ENCODE measurements at places on chromosomes 12 and 14.

GRCh38 chr12:54565986-54566544, 16.7 kb downstream of the PDE1B start:
- DNase-seq: no peak

- DNase-seq: no peak
Measured at GRCh38 chr12:12724421-12725085, 7.4 kb downstream of the CDKN1B start.

DNA sequence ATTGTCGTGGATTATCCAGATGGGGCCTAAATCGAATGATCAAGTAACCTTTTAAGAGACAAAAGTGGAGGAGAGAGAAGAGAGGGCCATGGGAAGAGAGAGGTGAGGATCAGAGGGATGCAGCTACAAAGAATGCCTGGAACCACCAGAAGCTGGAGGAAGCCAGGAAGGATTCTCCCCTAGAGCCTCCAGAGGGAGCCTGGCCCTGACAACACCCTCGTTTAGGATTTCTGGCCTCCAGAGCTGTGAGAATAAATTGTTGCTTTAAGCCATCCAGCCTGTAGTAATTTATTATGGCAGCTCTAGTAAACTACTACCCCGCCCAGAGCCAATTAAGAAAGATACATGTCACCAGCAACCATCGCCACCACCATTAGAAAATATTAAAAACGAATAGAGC, 46.2 kb upstream of the GSC start:
- no peak for DNase-seq

GRCh38 chr12:19220852-19221466, 91.4 kb downstream of the PLEKHA5 start:
- no peak for DNase-seq

DNA sequence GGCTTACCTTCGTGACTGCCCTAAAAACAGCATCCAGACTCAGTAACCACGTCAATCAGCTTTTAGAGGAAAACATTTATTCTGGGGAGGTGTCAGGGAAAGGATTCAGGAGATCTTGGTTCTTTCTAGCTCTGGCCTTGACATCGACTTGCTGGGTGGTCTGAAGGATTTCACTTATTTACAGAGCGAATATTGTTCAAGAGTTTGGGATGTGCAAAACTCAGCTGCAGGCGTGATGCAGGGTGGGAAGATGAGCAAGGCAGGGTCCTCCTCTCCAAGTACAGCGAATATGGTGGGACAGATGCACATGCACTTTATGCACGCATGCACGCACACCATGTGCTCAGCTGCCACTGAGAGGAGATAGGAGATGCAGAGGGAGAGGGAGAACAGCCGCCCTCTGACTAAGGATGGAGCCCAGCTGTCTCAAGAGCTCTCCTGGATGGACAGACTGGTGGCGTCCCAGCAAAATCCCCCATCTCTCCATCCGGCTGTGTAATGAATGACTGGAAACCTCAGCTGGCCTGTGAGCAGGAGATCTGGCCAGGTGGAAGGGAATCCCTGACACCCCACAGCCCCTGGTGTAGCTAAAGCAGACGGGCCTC, 24.4 kb upstream of the BDKRB1 start:
- DNase-seq: no peak

DNA sequence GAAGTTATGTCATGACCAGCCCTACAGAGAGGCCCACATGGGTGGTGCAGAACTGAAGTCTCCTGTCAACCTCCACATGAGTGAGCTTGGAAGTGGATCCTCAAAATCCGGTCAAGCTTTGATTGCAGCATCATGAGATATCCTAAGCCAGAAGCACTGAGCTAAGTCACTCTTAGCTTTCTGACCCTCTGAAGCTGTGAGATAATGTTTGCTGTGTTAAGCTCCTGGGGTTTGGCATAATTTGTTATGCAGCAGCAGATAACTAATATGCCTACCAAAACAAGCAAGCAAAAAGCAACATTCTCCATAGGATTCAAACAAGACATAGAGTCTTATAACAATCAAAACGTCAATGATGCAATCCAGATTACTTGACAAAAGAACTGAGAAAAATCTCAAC, 87.6 kb upstream of the GRIN2B start:
- DNase-seq: no peak

GRCh38 chr12:120961604-120962531, 16.5 kb upstream of the HNF1A start:
- no peak for DNase-seq

DNA sequence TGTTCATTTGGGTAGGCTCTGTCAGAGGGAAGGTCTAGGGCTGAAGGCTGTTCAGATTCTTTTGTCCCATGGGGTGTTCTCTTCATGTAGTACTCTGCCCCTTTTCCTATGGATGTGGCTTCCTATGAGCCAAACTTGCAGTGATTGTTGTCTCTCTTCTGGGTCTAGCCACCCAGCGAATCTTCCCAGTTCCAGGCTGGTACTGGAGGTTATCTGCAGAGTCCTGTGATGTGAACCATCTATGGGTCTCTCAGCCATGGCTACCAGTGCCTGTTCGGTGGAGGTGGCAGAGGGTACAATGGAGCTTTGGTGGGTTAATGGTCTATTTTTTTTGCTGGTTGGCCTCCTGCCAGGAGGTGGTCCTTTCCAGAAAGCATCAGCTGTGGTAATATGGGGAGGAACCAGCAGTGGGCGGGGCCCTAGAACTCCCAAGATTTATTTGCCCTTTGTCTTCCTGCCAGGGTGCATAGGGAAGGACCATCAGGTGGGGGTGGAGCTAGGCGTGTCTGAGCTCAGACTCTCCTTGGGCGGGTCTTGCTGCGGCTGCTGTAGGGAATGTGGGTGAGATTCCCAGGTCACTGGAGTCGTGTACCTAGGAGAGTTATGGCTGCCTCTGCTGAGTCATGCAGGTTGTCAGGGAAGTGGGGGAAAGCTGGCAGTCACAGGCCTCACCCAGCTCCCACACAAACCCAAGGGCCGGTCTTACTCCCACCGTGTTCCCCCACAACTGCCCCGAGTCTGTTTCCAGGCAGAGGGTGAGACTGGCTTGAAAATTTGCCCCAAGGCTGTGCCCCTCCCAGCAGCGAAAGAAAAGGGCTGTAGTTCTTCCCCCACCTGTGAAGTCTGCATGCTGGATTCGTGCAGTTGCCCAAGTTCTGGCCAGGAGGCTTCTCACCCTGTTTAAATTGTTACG, 17.5 kb downstream of the MTRFR start:
- DNase-seq: no peak

GRCh38 chr14:21384494-21384851, 654 bp upstream of the SUPT16H start:
- DNase-seq: no peak

DNA sequence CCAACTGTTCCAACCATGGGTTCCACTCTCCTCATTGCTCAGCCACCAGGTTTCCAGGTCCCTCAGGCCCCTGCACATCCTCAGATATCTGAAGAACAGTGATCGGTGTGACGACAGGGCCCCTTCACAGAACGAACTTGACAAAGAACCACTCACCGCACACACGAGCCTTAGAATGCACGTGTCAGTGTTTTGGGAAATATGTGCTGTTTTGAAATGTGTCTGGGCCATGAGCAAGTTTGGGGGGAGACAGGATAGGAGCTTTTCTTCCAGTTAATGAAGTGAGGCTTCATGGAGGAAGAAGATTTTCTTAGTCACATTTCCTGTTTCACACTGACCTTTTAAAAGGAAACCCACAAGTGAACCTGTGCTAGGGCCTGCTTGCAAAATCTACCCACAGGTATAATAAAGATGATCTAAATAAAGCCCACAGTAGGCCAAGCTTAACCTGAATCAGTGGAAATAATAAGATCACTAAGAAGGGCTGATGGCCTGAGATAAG, 58.6 kb downstream of the ZFP36L1 start:
- no peak for DNase-seq

- no peak for DNase-seq
Measured at GRCh38 chr12:22812531-22812930, 187.6 kb downstream of the ETNK1 start.

DNA sequence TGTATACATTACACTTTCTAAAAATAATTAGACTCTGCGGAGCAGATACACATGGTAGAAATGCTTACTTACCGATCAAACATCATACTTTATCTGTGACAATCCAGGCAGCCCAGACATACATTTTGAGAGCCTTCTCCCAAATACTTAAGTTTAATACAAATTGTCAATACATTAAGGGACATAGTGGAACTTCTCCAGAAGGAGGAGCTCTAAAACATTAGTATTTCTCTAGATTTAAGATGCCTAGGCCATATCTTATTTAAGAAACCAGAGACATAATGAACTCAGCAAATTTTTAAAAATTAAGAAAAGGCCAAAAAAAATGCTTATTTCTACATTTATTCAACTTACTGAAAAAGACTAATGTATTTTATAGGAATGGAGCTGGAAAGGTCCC, 16.1 kb downstream of the ACSM4 start:
- no peak for DNase-seq

DNA sequence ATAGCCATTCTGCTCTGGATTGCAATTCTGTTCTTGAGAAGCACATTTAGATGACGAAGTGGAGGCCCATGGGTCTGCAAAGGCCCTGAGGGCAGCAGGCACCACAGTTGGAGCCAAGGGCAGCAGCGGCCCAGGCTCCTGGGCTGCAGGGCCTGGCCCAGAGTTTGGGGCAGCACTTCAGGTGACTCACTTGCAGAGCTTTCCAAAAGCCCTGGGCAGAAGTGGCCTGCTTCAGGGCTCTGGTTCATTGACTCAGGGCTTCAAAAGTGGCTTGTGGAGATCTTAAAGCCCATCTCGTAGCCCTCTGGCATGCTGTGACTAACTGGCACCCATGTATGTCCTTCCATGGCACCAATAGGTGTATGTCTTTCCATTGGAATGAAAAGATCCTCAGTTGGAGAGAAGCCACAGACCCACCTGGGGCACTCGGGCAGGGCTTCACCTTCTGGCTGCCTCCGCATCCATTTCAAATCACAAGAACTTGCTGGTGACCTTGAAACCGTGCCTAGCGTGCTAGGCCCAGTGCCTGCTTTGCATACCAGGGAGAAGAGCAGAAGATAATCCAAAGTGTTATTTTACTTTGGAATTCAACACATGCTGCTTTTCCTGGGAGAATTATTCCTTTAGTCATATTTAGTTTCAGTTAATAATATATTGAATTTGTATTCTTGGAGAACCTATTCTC, 106.7 kb downstream of the PRMT8 start:
- no peak for DNase-seq

DNA sequence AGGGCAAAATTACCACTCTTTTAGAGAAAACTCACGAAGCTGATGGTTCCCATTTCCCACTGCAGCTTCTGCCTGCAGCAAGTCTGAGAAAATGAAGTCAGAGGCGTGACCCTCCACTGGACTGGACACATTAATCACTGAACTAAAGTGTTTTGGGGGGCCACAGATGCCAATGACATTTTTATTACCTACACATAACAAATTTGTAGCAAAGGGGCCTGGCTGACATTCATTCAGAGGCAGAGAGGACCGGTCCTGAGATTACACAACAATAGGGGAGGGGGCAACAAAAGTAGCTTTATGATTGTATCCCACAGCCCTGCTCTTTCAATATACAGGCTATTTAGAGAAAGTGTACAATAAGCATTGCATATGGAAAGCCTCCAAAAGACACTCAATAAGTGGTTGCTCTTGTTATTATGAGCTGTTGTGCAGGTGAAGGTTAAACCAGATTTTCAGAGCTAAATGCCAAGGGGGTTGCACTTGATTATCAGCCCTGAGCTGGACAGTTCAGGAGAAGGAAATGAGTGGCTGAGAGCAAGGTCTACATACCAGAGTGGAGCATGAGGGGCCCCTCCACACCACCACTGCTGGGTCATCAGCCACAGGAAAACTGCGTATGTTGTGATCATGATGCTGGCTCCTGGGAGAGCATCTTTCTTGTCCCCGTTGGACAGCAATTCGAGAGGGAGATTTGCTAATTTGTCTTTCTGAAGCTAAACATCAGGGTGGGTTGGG, 41.5 kb upstream of the CCDC60 start:
- DNase-seq: no peak

GRCh38 chr14:38929416-38929815, 173.6 kb downstream of the SEC23A start:
- DNase-seq: no peak

DNA sequence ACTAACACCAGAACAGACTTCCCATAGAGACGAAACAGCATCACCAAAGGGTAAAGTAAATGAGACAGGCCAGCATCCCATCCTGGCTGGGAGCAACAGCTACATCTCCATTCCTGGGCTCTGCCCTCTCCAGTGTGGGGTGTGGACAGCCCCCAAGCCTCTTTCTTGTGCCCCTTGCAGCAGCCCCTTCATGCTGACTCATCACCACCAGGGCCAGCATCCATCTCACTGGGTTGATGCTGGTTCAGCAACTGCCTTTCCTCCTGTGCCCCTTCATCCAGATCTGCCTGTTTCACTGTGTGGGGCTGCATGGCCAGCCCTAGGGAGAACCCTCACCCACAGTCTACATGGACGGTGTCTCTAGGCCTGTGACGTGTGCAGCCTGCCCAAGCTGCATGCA, 569.1 kb upstream of the TBX3 start:
- no peak for DNase-seq

DNA sequence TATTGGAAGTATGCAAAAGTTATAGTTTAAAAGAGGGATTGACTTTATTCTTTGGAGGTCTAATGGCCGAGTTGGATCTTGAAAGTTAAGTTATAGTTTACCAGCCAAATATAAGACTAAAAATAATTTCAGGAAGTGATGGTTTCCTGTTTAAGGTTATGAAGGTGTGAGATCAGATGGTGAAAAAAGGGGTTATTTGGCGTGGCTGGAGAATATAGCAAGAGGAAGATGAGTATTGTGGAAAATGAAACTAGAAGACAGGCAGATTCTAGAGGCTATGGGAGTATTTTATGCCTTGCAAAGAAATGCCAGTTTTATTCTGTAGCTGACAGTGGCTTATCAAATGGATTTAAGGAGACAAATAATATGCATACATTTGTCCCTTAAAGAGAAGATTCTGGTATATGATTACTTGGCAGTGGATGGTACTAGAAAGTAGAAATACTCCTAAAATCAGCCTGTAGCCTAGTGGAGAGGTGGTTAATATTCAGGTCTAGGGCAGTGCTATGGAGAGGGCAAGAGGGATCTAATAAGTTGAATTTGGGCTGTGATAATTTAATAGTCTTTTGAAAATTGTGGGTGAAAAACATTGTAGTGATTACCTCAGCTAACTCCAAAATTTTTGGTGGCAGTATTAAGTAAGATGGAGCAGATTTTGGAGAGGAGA, 1091.8 kb upstream of the ATXN7L3B start:
- no peak for DNase-seq

DNA sequence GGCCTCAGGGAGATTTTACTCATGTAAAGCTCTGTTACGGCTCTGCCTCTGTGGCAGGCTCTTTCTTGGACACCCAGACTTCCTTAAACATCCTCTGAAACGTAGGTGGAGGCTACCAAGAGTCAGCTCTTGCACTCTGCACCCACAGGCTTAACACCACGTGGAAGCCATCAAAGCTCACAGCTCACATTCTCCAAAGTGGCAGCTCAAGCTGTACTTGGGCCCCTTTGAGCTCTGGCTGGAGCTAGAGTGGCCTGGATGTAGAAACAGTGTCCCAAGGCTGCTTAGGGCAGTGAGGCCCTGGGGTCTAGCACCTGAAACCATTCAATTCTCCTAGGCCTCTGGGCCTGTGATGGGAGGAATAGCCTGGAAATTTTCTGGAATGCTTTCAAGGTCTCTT, 155.3 kb upstream of the CDKN3 start:
- no peak for DNase-seq

All from stimulated activated CD4-positive, alpha-beta T cell treated with anti-CD3 and anti-CD28 coated beads, TNF-alpha, amount 100 ng/mL, for 48 hours (primary cell).